Fibroblast of skin of left biceps (primary cell): ENCODE measurements at places on chromosomes 16 and 17.
A peak's percentile ranks its signal among the peaks of the same experiment; 100 is the strongest.

- no peak for DNase-seq
These were observed 23.0 kb downstream of the SPPL2C start for GRCh38 chr17:45867702-45868101.

GRCh38 chr17:80364091-80364691 lies 50.8 kb upstream of the ENDOV start:
- no peak for DNase-seq

DNA sequence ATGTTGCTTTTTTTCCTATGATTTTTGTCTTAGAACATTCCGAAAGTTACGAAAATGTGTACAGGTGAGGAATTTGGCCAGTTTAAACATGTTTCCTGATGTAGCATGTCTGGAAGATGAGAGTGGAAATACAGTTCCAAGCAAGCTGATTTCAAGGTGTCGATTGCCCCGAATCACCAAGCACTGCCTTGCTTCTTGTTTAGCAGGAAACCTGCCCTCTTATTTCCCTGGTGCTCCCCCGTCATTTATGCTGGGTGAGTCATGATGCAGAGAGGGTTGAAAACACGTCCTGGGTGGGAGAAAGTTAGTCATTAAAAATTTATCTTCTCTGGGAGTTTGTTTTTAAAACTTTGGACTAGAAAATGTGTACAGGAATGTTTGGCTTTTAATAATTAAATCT lies 608.6 kb upstream of the EEF2KMT start:
- no peak for DNase-seq

- peak; percentile 64 for DNase-seq
These were observed 46.9 kb downstream of the TUBD1 start for GRCh38 chr17:59845595-59846393.

- DNase-seq: peak; percentile 31
These were observed 31.5 kb downstream of the QPRT start for GRCh38 chr16:29710227-29711219.

- no peak for DNase-seq
These were observed 275.3 kb downstream of the PARN start for GRCh38 chr16:14354561-14355351.

DNA sequence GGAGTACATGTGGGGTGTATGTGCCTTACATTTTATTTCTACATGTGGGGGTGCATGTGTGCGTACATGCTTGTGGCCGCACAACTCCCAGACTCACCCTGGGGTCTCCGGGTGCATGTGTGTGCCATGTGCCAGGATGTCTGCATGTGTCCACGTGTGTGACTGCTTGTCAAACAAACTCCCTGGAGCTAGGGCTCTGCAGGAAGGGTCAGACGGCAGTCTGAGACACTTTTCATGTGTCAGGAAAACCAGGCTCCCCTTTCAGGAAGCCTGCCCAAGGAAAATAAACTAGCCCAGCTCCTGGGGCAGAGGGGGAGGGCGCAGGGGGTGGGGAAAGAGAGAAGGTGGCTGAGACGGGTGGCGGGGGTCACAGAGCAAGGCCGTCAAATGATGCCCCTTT lies 44.7 kb downstream of the FZD2 start:
- no peak for DNase-seq

GRCh38 chr16:29809031-29809747 lies 2.8 kb upstream of the PRRT2 start:
- no peak for DNase-seq

DNA sequence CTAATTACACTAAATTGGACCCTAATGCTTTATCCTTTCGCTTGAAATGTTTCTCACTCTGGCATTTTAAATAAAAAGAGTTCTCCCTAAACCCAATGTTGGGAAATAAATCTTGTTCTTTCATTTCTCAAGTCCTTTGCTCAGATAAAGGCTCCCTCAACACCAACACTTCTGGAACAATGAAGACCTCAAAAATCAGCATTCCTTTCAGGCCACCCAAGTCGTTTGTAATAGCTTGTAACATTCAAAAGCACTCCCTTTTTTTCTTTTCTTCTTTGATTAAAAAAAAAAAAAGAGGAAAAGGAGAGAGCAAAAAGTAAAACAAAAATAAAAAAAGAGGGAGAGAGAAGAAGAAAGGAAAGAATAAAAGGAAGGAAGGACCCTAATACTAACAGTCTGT lies 23.3 kb upstream of the FOXJ1 start:
- no peak for DNase-seq

DNA sequence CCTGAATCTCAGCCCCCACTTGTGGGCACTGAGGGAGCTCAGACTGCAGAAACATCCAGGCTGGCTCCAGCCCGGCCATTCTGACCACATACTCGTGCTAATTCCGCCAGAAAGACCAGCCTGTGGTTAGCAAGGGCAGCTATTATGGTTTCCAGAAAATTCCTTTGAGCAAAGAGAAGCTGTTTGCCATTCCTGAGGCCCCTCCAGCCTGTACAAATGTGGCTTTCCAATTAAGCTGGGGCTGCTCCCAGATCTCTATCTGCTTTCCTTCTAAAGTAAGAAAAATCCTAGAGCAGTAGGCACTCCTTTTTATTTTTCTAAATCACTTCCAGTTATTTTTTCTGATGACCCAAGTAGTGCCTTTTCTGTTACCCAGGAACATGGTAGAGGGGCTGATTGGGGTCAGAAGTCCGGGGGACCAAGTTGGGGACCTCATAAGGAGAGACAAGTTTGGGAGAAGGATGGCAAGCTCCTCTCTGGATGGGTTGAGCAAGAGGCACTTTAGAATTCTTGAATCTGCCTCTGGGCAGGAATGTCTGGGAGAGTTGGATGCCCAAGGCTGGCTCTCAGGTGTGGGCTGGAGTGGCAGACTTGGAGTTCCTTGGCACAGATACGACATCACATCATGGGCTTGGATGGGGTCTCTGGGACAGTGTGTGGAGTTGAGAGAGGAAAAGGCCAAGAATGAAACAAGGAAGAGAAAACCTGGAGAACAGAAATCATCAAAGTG lies 83.3 kb upstream of the TNRC6C start:
- peak; percentile 21 for DNase-seq

- DNase-seq: no peak
These were observed 109.3 kb downstream of the IRX5 start for GRCh38 chr16:55039931-55040330.

GRCh38 chr16:79090966-79091365 lies 509.6 kb downstream of the MAF start:
- no peak for DNase-seq

- DNase-seq: no peak
These were observed 19.5 kb downstream of the MARVELD3 start for GRCh38 chr16:71645450-71645849.

- DNase-seq: no peak
These were observed 1.5 kb upstream of the CPNE7 start for GRCh38 chr16:89573826-89574680.

DNA sequence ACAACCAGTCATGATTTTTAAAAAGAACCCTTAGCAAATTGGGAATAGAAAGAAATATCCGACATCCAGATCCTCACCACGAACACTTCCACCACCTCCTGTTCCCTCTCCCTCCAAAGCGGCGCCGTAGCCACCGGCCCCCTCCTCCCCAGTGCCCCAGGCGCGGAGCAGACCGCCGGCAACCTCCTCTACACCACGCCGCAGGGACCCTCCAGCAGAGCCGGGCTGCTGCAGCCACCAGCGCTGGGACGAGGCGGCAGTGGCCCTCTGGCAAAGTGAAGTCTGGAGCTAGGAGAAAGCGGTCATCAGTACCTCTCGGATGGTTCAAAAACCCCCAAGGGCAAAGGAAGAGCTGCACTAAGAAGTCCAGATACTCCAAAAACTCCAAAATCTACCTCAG lies 41.4 kb upstream of the SLFN13 start:
- no peak for DNase-seq

GRCh38 chr16:85302018-85302847 lies 190.0 kb upstream of the CIBAR2 start:
- no peak for DNase-seq

DNA sequence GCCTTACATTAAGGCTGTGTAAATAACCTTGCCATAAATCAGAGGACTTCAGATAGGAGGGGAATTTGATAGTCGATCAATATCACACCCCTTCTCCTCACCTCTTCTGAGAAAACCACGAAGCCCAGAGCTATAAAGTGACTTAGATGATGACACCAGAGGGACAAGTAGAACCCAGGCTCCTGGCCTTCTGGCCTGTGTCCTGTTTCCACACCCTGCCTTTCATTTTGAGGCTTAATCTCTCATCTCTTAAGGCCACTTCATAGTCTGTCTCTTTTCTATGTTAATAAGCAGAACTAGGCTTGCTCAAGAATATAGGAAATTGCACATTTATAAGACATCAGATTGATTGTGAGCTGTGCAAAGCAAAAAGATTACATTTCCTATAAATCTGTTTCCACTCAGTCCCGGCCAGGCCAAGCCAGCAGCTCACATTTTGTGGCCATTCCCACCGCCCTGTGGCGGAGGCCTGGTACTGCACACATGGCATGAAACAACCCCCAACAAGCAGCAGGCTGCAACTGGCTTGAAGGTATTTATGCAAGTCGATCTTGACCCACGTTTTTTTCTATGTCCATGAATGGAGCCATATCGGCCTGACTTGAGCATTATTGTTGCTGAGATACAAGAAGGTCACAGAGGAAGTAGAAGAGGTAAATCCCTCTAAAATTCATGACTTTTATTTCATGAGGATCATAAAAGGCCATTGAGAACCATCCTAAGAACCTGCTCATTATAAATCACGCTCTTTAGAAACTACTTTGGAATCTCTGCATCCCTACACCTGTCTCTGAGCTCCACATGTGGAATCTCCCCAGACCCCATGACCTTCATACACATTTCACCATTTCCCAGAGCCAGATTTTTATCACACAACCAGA lies 93.7 kb downstream of the PMP22 start:
- DNase-seq: peak; percentile 59

- DNase-seq: no peak
These were observed 17.4 kb upstream of the CMIP start for GRCh38 chr16:81427219-81427618.
